ENCODE measurements at places on chromosomes 2 and 18.

DNA sequence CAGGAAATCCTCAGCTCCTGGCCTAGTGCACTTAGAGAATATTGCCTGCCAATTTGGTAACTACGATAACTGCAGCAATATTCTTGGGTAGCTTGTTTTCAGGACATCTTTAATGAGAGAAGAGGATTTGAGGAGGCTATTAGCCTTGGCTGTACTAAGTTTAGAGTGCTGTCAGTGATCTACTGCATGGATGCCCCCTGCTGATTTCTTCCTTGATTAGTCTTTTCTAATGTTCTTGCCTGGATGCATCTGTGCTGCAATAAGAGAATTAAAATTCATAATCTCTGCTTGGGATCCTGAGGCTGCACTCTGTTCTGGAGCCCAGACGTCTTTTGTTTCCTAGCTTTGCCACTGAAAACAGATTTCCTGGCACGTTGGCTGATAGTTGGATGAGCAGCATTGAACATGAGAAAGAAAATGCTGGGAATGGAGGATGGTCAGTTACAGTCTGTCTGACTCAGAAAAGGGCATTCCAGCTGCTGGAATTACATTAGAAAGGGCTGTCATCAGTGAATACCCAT lies 115.4 kb downstream of the CCDC85A start:
- DNase-seq: no peak

DNA sequence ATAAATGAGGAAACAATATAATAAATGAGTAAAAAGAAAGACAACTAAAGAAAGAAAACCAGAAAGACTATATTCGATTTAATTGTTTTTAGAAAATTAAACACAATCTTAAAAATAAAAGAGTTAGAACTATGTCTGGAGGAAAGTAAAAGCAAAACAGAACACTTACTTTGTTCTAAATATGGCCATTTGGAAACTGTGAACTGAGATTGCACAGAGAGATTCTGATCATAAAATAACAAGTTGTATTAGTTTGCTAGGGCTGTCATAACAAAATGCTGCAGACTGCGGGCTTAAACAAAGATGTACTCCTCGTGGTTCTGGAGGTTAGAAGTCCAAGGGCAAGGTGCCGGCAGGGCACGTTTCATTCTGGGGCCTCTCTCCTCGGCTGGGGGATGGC lies 128.1 kb upstream of the AQP4 start:
- no peak for DNase-seq

- no peak for DNase-seq
Measured at GRCh38 chr2:177731384-177731783, 338.8 kb downstream of the AGPS start.

DNA sequence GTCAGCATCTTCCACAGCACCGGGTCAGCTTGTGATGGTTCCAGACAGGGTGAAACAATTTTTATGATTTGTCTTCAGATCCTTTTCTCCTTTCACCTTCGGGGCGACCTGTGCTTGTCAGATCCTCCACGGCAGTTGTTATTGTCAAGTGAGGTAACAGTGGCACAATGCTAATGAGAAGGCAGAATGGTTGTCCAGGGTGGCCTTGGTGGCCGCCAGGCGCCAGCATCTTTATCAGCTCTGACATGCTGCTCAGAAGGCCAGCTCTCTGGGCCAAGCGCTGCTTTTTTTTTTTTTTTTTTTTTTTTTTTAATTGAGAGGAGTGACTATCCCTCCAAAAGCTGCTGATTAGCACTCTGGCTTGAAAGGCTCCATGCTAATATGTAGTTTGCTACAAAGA lies 52.3 kb upstream of the MGAT5 start:
- DNase-seq: no peak

DNA sequence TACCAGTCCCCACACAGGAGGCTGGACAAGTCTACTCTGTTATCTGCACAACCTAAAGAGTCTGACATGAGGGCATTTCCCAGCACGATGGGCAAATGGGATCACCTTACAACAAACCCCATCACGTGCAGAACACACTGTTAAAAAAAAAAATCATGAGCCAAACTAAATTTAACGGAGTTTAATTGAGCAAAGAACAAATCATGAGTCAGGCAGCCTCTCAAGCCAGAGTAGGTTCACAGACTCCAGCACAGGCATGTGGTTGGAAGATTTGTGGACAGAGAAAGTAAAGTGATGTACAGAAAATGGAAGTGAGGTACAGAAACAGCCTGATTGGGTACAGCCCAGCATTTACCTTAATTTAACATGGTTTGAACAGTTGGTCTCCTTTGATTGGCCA lies 59.9 kb downstream of the KYNU start:
- DNase-seq: no peak

- no peak for DNase-seq
Measured at GRCh38 chr18:58290116-58290695, 246.2 kb downstream of the NEDD4L start.

DNA sequence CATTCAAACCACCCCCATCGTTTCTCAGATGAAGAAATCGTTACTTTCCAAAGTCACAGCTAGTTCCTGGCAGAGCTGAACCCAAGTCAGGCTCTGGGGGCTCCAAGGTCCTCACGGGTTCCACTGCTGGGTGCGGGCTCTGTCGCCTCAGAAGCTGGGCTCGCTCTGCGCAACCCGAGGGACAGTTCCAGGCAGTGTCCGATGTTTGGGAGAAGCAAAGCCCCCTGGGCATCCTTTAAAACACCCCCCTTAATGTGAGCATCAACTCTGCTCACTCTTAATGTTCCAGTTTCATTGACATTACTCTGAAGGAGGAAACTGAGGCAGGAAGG lies 796 bp downstream of the AOX1 start:
- DNase-seq: no peak

GRCh38 chr2:12035956-12036639 lies 289.7 kb downstream of the LPIN1 start:
- DNase-seq: no peak

GRCh38 chr2:159960414-159960813 lies 102.0 kb downstream of the PLA2R1 start:
- DNase-seq: no peak

DNA sequence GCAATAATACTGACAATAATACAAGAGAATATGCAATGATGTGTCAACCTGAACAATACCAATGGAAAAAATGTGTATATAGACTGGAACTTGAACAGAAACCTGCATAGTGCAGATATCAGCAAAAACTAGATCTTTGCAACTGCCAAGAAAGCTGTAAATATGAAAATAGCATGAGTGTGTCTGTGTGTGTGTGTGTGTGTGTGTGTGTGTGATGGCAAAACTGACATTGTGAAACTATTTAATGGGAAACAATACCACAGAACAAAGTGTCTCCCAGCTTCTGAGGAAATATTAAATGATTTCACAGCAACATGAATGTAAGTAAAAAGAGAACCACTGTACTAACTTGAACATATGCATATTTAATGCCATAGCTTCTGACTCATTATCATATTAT lies 558.2 kb upstream of the LINC00305 start:
- no peak for DNase-seq

GRCh38 chr18:34913837-34914661 lies 127.2 kb upstream of the MAPRE2 start:
- no peak for DNase-seq

- no peak for DNase-seq
Measured at GRCh38 chr2:37738266-37738885, 66.9 kb upstream of the CDC42EP3 start.

DNA sequence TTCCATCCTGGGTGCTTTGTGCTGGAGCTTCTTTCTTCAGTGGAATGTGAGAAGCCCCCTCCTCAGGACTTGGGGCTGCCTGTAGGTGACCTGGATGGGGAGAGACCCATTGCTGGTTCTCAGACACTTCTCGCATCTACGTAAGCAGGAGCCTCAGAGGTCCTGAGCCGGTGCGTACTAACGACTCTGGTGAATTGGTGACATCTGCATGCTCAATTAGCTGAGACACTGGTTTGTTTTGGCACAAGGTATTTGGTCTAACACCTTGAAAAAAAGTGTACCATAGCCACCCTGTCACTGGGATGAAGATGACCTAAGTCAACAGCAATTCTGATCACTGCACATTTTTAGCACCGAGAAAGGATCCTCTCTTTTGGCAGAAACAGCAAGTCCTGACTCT lies 57.7 kb downstream of the LRRC30 start:
- DNase-seq: no peak

DNA sequence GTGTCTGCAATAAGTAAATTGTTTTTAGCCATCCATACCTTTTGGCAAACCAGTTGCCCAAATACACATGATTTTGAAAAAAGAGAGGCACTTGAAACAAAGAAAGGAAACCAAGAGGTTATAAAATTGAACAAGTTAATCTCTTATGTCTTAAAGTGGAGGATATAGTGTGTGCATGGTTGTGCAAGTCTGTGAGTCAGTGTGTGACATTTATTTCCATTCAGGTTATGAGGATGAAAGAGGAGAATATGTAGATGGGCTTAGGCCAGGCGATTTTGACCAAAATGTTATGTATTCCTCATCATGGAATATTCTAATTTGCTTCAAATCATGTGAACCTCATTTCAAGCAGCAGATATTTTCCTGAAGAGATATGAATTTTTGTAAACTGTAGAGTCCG lies 123.3 kb downstream of the SETBP1 start:
- no peak for DNase-seq

Measured in activated CD4-positive, alpha-beta T cell treated with anti-CD3 and anti-CD28 coated beads for 48 hours (primary cell).